ENCODE measurements at places on chromosomes 16 and 17.

GRCh38 chr17:72372185-72372584 is 251.4 kb downstream of the SOX9 start:
- no peak for DNase-seq

DNA sequence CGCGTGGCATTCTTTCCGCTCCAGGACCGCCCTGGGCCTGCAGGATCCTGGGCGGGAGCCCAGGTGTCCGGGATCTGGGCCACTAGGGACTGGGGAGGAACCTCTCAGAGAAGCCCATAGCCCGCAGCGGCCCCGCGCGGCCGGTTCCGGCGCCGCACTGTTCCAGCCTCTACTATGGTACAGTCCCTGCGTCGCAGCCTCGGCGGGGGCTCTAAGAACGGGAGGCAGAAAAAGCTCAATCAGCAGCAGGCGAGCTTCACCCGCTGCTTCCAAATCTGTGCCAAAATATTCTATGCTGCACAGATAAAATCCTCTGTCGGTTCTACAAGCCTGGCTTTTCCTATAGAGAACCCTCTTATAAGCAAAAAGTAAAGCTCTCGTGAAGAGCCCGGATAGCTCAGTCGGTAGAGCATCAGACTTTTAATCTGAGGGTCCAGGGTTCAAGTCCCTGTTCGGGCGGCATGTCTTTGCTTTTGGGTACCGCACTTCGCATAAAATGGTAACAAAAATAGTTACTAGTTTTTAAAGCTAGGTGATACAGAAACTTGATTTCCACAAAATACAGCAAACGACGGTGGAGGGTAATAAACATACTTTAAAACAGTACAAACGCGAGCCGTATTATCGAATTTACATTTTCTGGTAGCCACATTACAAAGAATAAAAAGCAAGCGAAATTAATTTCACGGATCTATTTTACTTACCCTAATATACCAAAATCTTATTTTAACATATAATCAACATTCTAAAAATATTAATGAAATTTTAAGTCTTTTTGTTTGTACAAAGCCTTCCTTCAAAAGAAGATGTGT is 661 bp upstream of the ALOXE3 start:
- peak; percentile 84 for DNase-seq

DNA sequence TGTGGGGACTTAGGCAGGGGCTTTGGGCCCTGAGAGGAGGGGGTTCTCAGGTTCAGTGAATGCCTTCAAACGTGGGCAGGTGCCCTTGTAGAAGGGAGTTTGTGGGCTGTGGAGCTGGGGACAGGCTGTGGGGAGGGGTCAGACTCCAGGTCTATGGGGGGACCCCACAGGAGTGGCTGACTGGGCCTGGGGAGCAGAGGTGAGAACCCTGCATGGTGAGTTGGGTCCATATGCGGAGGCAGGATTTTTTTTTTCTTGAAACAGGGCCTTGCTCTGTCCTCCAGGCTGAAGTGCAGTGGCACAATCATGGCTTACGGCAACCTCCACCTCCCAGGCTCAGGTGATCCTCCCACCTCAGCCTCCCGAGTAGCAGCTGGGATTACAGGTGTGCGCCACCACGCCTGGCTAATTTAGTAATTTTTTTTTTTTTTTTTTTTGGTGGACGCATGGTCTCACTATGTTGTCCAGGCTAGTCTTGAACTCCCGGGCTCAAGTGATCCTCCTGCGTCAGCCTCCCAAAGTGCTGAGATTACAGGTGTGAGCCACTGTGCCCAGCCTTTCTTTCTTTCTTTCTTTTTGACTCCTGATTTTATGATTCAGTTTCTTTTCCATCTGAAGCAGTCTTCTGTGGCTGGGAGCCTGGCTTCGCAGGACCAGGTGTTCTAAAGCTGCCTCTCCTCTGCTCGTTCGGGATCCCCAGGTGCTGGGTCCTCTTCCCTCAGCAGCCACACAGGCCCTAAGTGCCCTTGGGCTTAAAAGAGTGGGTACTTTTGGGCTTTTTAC is 19.0 kb upstream of the ADCY7 start:
- no peak for DNase-seq

- DNase-seq, result no peak
Measured at GRCh38 chr17:80195671-80196529, 24.2 kb downstream of the SGSH start.

- no peak for DNase-seq
Measured at GRCh38 chr16:64990101-64990500, 131.8 kb downstream of the CDH11 start.

- no peak for DNase-seq
Measured at GRCh38 chr16:2895813-2896212, 12.8 kb downstream of the FLYWCH2 start.

DNA sequence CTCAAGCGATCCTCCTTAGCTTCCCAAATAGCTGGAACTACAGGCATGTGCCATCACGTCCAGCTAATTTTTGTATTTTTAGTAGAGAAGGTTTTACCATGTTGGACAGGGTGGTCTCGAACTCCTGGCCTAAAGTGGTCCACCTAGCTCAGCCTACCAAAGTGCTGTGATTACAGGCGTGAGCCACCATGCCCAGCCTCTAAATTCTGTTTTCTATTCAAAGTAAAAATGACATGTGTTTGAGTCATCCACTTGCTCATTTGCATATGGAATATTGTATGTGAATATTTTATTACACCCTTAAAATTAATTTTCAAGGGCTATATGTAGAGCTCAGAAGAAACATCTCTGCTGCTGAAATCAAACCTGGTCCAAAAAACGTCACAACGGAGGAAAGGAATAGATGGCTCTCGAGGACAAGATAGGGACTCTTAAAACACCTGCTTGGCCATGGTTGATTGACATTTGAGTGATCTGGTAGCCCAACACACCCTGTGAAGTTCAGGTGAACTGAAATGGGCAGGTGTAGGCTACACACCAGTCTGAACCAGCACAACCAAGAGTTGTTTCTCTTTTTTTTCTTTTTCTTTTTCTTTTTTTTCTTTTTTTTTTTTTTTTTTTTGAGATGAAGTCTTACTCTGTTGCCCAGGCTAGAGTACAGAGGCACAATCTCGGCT is 51.1 kb downstream of the SF3B3 start:
- DNase-seq, result no peak

DNA sequence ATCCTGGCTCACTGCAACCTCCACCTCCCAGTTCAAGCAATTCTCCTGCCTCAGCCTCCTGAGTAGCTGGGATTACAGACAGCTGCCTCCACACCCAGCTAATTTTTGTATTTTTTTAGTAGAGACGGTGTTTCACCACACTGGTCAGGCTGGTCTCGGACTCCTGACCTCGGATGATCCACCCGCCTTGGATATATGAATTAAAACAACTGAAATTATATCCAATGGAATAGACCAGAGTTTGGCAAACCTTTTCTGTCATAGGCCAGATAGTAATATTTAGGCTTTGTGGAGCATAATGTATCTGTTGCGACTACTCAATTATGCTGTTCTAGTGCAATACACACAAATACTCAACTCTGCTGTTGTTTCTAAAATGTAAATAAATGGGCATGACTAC is 93.8 kb upstream of the NACA2 start:
- DNase-seq, result no peak

- DNase-seq, result no peak
Measured at GRCh38 chr17:78753316-78754250, 28.5 kb downstream of the CYTH1 start.

DNA sequence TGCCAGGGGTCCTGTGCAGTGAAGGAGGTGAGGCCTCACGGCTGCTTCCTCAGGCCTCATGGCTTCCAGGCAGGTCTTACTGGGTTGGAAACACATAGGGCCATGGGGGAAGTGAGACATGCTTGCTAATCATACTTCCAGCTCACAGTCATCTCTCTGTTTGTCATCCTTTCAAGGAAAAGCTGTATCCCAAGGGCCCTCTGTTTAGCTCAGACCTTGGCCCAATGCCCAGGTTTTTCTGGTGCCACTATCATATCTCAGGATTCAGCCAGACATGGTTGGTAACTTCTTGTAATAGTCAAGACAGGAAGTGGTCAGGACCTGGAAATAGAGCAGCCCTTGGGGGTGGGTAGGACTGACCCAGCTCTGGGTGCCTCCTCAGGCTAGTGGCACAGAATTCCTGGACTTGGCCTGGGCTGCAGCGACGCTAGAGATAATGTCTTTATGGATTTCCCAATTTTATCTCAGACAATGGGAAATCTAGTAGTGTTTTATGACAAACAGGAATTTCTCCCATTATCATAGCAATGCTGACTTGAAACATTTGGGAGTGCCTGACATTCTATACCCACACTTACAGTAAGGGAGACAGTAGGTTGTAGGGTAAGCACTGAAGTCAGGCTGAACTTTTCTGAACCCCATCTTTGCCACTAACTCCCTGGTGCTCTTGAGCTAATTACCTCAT is 13.5 kb upstream of the ITGB3 start:
- no peak for DNase-seq

GRCh38 chr17:73749928-73750605 is 105.8 kb upstream of the SDK2 start:
- no peak for DNase-seq

- peak; percentile 85 for DNase-seq
Measured at GRCh38 chr16:1688807-1689560, 10.9 kb downstream of the JPT2 start.

GRCh38 chr17:37786481-37786880 is 41.6 kb upstream of the HNF1B start:
- no peak for DNase-seq

GRCh38 chr17:81164371-81165245 is 699 bp upstream of the PVALEF start:
- no peak for DNase-seq

GRCh38 chr17:49995055-49995738 is at the start of gene DLX3:
Gene DLX3, minus strand, starts transcription at chr17:49995224. Its CDS starts 226 bp downstream, at chr17:49994998.
- DNase-seq, result peak; percentile 81

DNA sequence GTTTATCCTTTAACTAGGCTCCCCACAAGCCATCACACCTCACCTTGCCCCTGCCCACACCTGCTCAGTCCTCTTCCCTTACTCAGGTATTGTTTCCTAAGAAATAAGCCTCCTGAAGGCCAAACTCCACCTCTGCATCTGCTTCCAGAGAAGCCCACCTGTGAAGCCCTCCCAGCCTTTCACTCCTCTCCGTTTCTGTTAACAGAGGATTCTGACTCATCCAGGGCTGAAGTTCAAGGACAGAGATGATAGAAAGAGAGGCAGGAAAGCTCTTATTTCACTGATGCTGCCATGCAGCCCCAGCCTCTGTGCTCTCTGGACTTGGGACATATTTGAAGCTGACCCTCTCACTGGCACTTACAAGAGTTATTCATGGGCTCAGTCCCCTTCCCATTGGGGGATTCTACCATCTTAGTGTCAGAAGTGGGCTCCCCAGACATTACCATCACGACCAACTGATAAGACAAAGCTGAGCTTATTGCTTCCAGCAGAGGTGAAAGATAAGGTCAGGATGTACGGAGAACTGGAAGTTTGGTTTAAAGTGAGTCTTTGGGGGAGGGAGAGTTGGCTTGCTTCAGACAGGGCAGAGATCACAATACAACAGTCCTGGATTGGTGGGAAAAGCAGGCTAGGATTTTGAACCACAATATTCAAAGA is 35.3 kb upstream of the XYLT2 start:
- no peak for DNase-seq

DNA sequence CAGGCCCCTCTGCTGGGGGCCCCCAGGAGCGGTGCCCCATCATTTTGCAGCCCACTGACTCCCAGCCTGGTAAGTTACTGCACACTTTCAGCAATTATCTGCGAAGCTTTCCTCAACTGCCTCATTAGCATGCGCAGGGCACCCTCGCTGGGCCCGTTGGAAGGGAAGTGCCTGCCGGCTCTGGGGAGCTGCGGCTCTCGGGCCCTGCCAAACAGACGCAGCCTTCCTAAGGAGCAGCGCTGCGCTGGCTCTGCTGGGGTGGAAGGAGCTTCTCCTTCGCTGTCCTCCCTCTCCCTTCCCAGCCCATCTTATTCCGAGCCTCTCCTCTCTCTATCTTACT is 71.0 kb downstream of the RBBP6 start:
- no peak for DNase-seq

DNA sequence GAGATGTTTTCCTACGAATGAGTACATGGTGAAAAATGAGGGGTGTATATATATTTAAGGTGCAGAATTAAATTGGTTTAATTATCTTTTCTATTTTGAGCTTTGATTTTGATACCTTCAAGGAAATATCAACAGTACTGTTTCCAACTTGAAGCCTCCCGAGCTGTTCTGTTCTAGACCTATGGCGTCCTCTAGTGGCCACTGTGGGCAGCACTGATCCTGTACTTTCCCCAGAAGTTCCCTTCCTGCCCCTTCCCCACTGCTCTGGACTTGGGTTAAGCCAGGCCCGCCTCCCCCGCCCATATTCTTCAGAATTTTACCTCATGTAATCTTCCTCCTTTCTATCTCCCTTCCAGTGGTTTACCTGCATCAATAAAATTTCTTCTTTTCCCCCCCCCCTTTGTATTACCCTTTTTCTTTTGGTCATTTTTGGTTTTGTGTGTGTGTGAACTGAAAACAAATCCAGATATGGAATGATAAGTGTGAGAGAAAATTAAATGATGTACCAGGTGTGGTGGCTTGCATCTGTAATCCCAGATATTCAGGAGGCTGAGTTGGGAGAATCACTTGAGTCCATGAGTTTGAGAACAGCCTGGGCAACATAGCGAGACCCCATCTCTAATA is 1643.5 kb downstream of the TP53TG3F start:
- peak; percentile 16 for DNase-seq

- DNase-seq, result no peak
Measured at GRCh38 chr17:41462705-41463104, 4.5 kb downstream of the KRT32 start.

DNA sequence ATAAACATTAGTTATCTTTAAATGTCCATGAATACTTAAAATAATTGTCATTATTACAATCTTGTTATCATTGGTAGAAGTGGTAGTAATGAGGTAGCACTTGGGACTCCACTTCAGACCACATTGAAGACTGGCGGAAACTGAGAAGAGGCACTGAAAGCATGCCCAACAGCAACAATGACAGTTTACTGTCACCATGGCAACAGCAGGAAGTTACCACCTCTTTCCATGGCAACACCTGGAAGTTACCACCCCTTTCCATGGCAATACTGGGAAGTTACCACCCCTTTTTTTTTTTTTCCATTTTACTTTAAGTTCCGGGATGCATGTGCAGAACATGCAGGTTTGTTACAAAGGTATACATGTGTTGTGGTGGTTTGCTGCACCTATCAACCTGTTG is 494.9 kb upstream of the RBFOX1 start:
- DNase-seq, result no peak

GRCh38 chr17:81120695-81121621 is 44.3 kb upstream of the PVALEF start:
- DNase-seq, result no peak

- DNase-seq, result no peak
Measured at GRCh38 chr16:28538733-28539596, at the start of gene NUPR1. Gene NUPR1, minus strand, starts transcription at chr16:28538974. Its CDS starts 67 bp downstream, at chr16:28538907.
